Progenitor cell of endocrine pancreas (in vitro differentiated cells): ENCODE measurements at places on chromosomes 2 and 18.

GRCh38 chr2:15583826-15584225, 7.8 kb upstream of the DDX1 start:
- DNase-seq, result no peak
- no peak overlapping the region for H3K4me3 ChIP-seq
- peaks cover 3% of the 10 kb centered on the region for H3K4me1 ChIP-seq
- H3K27me3 ChIP-seq, result no peaks in the 10 kb centered on the region
- no peaks in the 10 kb centered on the region for H3K36me3 ChIP-seq

GRCh38 chr2:5125017-5125730, 567.0 kb upstream of the SOX11 start:
- H3K4me3 ChIP-seq, result no peak overlapping the region
- H3K27ac ChIP-seq, result no peak overlapping the region
- H3K27me3 ChIP-seq, result peaks cover 7% of the 10 kb centered on the region
- DNase-seq, result no peak

- no peak overlapping the region for H3K27ac ChIP-seq
- no peaks in the 10 kb centered on the region for H3K27me3 ChIP-seq
- peaks cover 9% of the 10 kb centered on the region for H3K36me3 ChIP-seq
Observed at GRCh38 chr2:169525434-169525833, 15.9 kb downstream of the KLHL41 start.

GRCh38 chr2:195037045-195037444, 620.0 kb upstream of the SLC39A10 start:
- DNase-seq, result no peak
- no peaks in the 10 kb centered on the region for H3K36me3 ChIP-seq
- H3K27me3 ChIP-seq, result no peaks in the 10 kb centered on the region
- H3K4me3 ChIP-seq, result no peak overlapping the region
- no peak overlapping the region for H3K27ac ChIP-seq

DNA sequence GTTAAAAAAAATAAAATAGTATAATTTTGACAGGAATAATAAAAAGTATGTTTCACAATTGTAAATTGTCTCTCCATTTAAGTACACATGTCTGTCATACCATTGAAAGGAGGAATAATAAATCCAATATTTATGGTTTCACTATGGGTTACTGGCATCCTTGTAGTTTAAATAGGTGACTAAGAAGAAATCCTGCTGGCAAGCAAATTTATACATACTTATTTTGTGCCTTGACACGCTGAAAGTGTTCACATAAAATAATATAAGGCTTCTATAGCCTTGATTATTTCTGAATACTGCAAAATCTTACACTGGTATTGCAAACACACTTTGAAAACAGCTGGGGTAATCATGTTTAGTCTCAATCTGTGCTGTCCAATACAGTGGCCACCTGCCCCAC, 138.3 kb upstream of the ETAA1 start:
- H3K27ac ChIP-seq, result no peak overlapping the region
- H3K27me3 ChIP-seq, result no peaks in the 10 kb centered on the region
- no peaks in the 10 kb centered on the region for H3K36me3 ChIP-seq
- H3K4me3 ChIP-seq, result no peak overlapping the region

- peaks cover 4% of the 10 kb centered on the region for H3K36me3 ChIP-seq
- H3K27me3 ChIP-seq, result no peaks in the 10 kb centered on the region
- no peak overlapping the region for H3K4me3 ChIP-seq
- no peak overlapping the region for H3K27ac ChIP-seq
- DNase-seq, result no peak
Observed at GRCh38 chr2:58110765-58111164, 64.2 kb downstream of the VRK2 start.

GRCh38 chr2:177324797-177325196, 60.3 kb upstream of the NFE2L2 start:
- DNase-seq, result no peak
- H3K27me3 ChIP-seq, result no peaks in the 10 kb centered on the region
- H3K36me3 ChIP-seq, result peaks cover 1% of the 10 kb centered on the region
- H3K4me3 ChIP-seq, result no peak overlapping the region

GRCh38 chr2:96144481-96145035, 682 bp downstream of the DUSP2 start:
- H3K27me3 ChIP-seq, result peaks cover 45% of the 10 kb centered on the region
- H3K36me3 ChIP-seq, result no peaks in the 10 kb centered on the region
- no peak for DNase-seq
- H3K4me1 ChIP-seq, result peaks cover 3% of the 10 kb centered on the region
- H3K4me3 ChIP-seq, result peak overlapping the region; percentile 70
- H3K27ac ChIP-seq, result peak overlapping the region; percentile 67

DNA sequence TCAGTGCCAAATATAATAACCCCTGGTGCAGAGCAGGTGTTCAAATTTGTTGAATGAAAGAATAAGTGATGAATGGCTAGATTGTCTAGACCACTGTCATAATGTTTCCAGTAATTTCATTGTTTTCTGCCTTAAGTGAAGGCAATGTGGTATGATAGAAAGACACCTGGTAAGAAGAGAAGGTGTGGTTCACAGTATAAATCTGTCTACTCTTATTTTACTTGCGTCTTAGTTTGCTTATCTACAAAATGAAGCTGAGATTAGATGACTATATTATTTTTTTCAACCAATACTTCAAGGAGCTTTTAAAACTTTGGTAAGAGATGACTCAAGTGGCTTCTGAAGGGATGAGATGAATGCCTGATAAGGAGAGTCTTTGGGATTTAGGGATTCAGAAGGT, 788.4 kb downstream of the EPHA4 start:
- H3K36me3 ChIP-seq, result no peaks in the 10 kb centered on the region
- H3K4me3 ChIP-seq, result no peak overlapping the region
- DNase-seq, result no peak
- H3K27me3 ChIP-seq, result no peaks in the 10 kb centered on the region

- H3K36me3 ChIP-seq, result no peaks in the 10 kb centered on the region
- no peak overlapping the region for H3K4me3 ChIP-seq
- no peak for DNase-seq
- no peak overlapping the region for H3K27ac ChIP-seq
- peaks cover 20% of the 10 kb centered on the region for H3K4me1 ChIP-seq
- H3K27me3 ChIP-seq, result no peaks in the 10 kb centered on the region
Observed at GRCh38 chr2:203648273-203648672, 58.2 kb upstream of the CD28 start.

GRCh38 chr18:13612196-13612997, 114.0 kb downstream of the FAM210A start:
- H3K4me1 ChIP-seq, result no peaks in the 10 kb centered on the region
- H3K27me3 ChIP-seq, result peaks cover 35% of the 10 kb centered on the region
- no peaks in the 10 kb centered on the region for H3K36me3 ChIP-seq
- no peak for DNase-seq
- H3K4me3 ChIP-seq, result no peak overlapping the region

DNA sequence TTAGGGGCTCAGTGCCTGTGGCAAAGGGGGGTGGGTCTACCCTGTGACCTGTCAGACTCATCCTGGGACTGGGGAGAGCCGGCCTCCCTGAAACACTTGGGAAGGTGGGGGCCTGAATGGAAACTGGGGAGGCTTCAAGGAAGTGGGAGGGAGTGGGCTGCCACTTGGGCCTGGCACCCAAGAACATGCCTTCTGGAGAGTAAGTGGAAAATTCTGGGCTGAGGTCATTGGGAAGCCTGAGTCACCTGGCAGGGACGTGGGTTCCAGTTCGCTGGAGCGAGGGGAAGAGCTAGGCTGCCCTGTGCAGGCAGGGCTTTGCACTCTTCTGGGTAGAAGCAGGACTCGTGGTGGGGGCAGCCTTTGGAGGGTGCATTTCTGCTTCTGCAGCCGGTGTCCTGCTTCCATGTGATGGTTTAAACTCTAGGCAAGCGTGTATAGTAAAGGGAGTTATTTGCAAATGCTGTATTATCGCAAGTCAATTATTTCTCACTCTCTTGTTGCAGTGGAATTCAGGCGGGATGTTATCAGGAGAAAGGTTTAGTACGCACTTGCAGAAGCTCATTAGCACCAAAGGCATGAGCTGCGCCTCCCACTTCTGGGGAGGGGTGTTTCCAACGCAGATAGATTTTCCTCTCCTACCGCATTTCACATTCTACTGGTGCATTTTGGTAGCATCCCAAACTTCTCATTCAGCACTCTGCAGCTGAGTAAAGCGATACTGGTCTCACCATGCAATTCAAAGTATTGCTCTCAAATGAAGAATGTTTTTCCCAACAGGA, 3.8 kb downstream of the LRRFIP1 start:
- DNase-seq, result no peak
- H3K4me1 ChIP-seq, result peaks cover 29% of the 10 kb centered on the region
- H3K36me3 ChIP-seq, result peaks cover 21% of the 10 kb centered on the region
- peak overlapping the region; percentile 67 for H3K27ac ChIP-seq
- H3K4me3 ChIP-seq, result no peak overlapping the region
- H3K27me3 ChIP-seq, result peaks cover 6% of the 10 kb centered on the region

GRCh38 chr2:17805717-17806363, 10.4 kb upstream of the MSGN1 start:
- H3K27ac ChIP-seq, result no peak overlapping the region
- H3K27me3 ChIP-seq, result peaks cover 4% of the 10 kb centered on the region
- H3K4me3 ChIP-seq, result no peak overlapping the region
- H3K36me3 ChIP-seq, result no peaks in the 10 kb centered on the region

DNA sequence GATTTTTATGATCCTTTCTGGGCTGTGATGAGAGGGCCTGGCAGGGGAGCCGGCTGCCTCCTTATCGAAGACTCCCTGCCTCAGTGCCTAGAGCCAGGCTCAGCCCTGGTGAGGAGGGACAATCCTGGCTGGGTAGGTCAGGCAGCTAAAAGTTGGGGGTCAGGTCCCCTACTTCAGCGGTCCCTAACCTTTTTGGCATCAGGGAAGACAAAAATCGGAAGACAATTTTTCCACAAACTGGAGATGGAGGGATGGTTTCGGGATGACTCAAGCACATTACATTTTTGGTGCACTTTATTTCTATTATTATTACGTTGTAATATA, 53.1 kb downstream of the HS1BP3 start:
- H3K4me1 ChIP-seq, result peaks cover 16% of the 10 kb centered on the region
- no peak overlapping the region for H3K4me3 ChIP-seq
- H3K27me3 ChIP-seq, result no peaks in the 10 kb centered on the region
- no peaks in the 10 kb centered on the region for H3K36me3 ChIP-seq
- DNase-seq, result no peak

- H3K36me3 ChIP-seq, result no peaks in the 10 kb centered on the region
- H3K27me3 ChIP-seq, result peaks cover 45% of the 10 kb centered on the region
- peak; percentile 19 for DNase-seq
- no peak overlapping the region for H3K4me3 ChIP-seq
- no peak overlapping the region for H3K27ac ChIP-seq
- H3K4me1 ChIP-seq, result no peaks in the 10 kb centered on the region
Observed at GRCh38 chr2:171598713-171599319, 76.5 kb downstream of the CYBRD1 start.

GRCh38 chr18:60350150-60350549, 22.4 kb downstream of the MC4R start:
- no peak overlapping the region for H3K4me3 ChIP-seq
- no peaks in the 10 kb centered on the region for H3K27me3 ChIP-seq
- no peaks in the 10 kb centered on the region for H3K36me3 ChIP-seq
- H3K27ac ChIP-seq, result no peak overlapping the region
- DNase-seq, result no peak

DNA sequence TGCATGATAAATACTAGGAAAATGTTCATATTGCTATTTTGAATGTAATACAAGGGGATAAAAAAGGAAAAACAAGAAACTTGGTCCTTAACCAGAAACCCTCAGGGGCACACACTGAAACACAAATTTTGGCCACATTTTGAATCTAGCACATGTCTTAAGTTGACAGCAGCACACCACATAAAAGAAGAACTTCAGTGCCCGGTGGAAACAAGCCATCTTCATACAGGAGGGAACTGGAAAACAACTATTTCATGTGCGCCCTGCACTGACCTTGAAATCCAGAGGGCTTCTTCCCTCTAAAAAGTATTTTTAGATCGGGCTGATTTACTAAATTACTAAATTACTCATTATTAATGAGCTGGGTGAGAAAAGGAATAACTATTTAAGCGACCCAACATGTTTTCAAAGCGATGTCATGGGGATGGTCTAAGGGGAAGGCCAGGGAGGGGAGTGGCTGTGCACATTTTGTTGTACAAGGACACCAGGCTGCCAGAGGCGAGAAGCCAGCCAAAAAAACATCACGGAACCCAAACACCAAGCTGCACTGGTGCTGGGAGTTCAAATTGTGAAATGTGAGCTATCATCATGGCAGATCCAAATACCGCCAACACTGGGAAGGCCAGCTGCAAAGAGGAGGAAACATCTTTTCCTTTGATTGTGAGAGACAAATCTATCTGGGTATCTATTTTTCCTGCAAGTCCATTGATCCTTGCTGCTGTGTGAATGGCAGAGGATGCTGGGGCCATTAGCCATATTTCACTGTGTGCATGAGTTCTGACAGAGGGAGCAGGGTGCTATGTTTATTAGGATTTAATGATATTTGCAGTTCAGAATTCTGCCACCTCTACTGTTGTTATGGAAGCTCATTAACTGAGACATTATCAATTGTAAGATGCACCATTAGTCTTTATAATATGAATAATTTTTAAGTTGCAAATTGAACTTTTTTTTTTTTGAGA, 150.7 kb upstream of the LMAN1 start:
- no peak for DNase-seq
- H3K27me3 ChIP-seq, result peaks cover 48% of the 10 kb centered on the region
- H3K36me3 ChIP-seq, result peaks cover 4% of the 10 kb centered on the region
- H3K27ac ChIP-seq, result no peak overlapping the region
- H3K4me3 ChIP-seq, result no peak overlapping the region

- H3K36me3 ChIP-seq, result no peaks in the 10 kb centered on the region
- no peak for DNase-seq
- H3K27ac ChIP-seq, result no peak overlapping the region
- no peak overlapping the region for H3K4me3 ChIP-seq
- H3K4me1 ChIP-seq, result peaks cover 48% of the 10 kb centered on the region
Observed at GRCh38 chr18:76521417-76522121, 26.5 kb upstream of the ZNF516 start.

DNA sequence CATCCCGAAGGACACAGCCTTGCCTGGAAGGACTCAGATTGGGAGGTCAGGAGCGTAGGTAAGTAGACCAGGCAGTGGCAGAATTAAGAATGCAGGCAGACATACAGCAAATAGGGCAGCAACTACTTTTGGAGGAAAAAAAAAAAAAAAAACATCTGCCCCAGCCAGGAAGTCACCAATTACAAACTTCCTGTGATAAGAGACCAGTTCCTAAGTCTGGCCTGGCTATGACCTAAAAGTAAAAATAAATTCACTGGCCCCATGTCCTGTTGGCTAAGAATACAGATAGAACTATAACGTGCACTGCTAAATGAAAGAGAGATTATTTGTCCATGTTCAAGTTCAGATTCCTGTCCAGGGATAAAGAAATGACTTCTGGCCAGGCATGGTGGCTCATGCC, 45.2 kb upstream of the NOSTRIN start:
- DNase-seq, result no peak
- no peaks in the 10 kb centered on the region for H3K4me1 ChIP-seq
- no peak overlapping the region for H3K4me3 ChIP-seq

GRCh38 chr2:222796413-222797103, 64.3 kb upstream of the ACSL3 start:
- H3K4me3 ChIP-seq, result peak overlapping the region; percentile 23
- H3K27ac ChIP-seq, result peak overlapping the region; percentile 95
- no peak for DNase-seq
- H3K36me3 ChIP-seq, result no peaks in the 10 kb centered on the region
- no peaks in the 10 kb centered on the region for H3K27me3 ChIP-seq

- peak overlapping the region; percentile 64 for H3K27ac ChIP-seq
- peaks cover 19% of the 10 kb centered on the region for H3K4me1 ChIP-seq
- no peak overlapping the region for H3K4me3 ChIP-seq
- no peaks in the 10 kb centered on the region for H3K27me3 ChIP-seq
- H3K36me3 ChIP-seq, result no peaks in the 10 kb centered on the region
Observed at GRCh38 chr2:127094509-127095366, 12.2 kb downstream of the BIN1 start.
